ENCODE measurements at places on chromosomes 16 and 17. TPM values are rescaled to one million over a fixed set of nuclear protein-coding genes. Genes with fewer than 3 reads are reported as not detected.
A peak's percentile ranks its signal among the peaks of the same experiment; 100 is the strongest.

DNA sequence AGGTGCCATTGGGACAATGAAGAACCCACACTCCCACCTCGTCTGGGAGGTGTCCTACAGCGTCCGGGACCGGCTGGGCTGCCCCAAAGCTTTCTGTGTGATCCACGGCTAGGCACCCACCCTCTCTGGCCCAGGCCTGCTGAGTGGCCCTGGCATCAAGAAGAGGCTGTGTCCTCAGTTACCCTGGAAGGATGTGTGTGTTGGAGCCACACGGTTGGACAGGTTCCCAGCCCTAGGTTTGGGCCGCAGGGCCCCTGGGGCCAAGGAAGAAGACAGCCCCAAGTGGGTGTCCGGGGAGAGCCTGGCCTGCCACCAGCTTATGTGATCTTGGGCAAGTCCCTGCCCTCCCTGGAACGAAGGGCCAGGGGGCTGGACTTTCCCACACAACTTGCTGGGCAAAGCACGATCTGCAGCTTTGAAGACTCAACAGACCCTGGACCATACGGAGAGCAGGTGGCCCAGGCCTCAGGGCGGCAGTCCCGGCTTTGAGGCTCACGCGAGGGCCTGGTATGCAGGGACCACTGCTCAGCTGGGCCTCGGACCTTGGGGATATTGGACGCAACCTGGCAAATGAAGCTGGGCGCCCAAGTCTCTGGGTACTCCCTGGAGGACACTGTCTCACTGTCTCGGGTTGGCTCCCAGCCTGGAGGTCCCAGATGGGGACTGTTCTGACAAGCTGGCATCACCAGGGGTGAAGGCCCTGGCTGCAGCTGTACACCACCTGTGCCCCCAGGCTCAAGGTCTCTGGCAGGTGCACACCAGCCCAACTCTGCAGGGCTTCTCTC is 17.5 kb downstream of the MYBBP1A start:
- H3K27ac ChIP-seq, result no peak overlapping the region
- no peak for DNase-seq
- no peaks in the 10 kb centered on the region for H3K27me3 ChIP-seq
- H3K4me1 ChIP-seq, result no peaks in the 10 kb centered on the region
- peaks cover 10% of the 10 kb centered on the region for H3K36me3 ChIP-seq

DNA sequence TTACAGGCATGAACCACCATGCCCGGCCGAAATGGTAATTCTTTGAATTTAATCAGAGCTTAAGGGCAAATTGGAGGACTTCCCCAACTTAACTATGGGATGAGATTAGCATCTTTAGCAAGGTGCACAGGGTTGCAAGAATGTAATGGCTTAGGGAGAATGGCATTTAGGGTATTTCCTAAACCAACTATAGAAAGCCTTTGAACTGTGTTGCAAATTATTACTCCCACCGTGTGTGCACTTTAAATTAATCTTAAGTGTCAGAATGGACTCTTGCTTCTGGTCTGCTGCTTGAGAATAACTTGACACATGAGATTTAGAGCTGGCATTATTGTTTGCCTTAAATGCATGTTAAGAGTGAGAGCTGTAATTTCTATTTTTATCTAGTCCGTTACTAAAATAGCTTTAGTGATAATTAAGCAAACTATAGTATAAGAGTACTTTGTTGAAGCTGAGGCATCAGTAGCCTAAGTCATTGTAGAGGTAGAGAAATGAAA is 59.8 kb downstream of the TUBD1 start:
- H3K27ac ChIP-seq, result peak overlapping the region; percentile 80
- H3K27me3 ChIP-seq, result no peaks in the 10 kb centered on the region
- DNase-seq, result no peak
- H3K4me3 ChIP-seq, result no peak overlapping the region
- peaks cover 3% of the 10 kb centered on the region for H3K36me3 ChIP-seq
- peaks cover 68% of the 10 kb centered on the region for H3K4me1 ChIP-seq

GRCh38 chr16:25613931-25614330 is 77.8 kb upstream of the HS3ST4 start:
- no peak overlapping the region for H3K27ac ChIP-seq
- H3K27me3 ChIP-seq, result no peaks in the 10 kb centered on the region
- H3K4me1 ChIP-seq, result no peaks in the 10 kb centered on the region
- H3K36me3 ChIP-seq, result no peaks in the 10 kb centered on the region
- H3K4me3 ChIP-seq, result no peak overlapping the region

DNA sequence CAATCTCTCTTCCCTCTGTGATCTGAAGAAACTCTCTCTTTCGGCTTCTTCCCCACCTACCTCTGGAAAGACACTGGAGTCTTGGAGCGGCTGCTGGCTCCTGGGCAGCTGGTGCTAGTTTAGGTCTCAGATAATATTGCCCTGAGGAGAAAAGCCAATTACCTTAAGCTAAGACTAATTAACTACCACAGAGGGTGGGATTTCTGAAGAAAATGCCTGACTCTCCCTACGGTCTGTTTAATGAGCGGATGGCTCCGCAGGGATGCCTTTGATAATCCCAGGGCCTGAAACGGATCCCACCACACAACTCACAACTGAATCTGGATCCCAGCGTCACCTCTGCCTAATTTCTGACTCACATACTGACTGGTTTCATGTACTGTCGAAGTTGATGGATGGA is 127.0 kb upstream of the NLRP1 start:
- DNase-seq, result no peak
- H3K27me3 ChIP-seq, result peaks cover 39% of the 10 kb centered on the region
- no peaks in the 10 kb centered on the region for H3K36me3 ChIP-seq
- H3K4me1 ChIP-seq, result no peaks in the 10 kb centered on the region
- no peak overlapping the region for H3K4me3 ChIP-seq
- no peak overlapping the region for H3K27ac ChIP-seq

GRCh38 chr17:42581744-42582270 is 4.3 kb upstream of the PSMC3IP start:
- H3K4me3 ChIP-seq, result no peak overlapping the region
- no peak for DNase-seq
- no peaks in the 10 kb centered on the region for H3K27me3 ChIP-seq
- H3K4me1 ChIP-seq, result peaks cover 15% of the 10 kb centered on the region

GRCh38 chr17:38322897-38323296 is 20.9 kb downstream of the GPR179 start:
- H3K27me3 ChIP-seq, result no peaks in the 10 kb centered on the region
- no peak overlapping the region for H3K4me3 ChIP-seq
- H3K4me1 ChIP-seq, result peaks cover 4% of the 10 kb centered on the region

- H3K4me3 ChIP-seq, result no peak overlapping the region
- H3K27ac ChIP-seq, result no peak overlapping the region
- peaks cover 4% of the 10 kb centered on the region for H3K4me1 ChIP-seq
- peak; percentile 87 for DNase-seq
- H3K27me3 ChIP-seq, result no peaks in the 10 kb centered on the region
Measured at GRCh38 chr16:2710021-2710710, 9.9 kb downstream of the PRSS27 start.

- DNase-seq, result no peak
- H3K27ac ChIP-seq, result no peak overlapping the region
- H3K27me3 ChIP-seq, result peaks cover 7% of the 10 kb centered on the region
- H3K4me3 ChIP-seq, result no peak overlapping the region
Measured at GRCh38 chr16:85759631-85760419, 8.9 kb upstream of the C16orf74 start.

DNA sequence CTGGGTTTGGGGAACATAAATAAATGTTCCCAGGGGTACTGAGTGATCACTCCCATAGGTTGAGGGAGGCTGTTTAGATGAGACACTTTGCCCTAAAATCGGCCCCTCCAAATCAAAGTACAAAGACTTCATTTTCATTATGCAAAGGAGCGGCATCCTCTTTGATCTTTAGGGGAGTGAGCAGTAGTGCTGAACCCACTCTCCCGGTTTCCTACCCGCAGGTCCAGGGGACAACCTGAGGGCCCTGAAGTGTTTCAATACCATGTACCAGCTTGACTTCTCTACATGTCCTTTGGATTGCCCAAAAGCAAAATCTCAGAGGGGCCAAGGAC is 3.6 kb downstream of the HOXB6 start:
- no peak for DNase-seq
- H3K27me3 ChIP-seq, result peaks cover 92% of the 10 kb centered on the region
- H3K27ac ChIP-seq, result no peak overlapping the region
- no peak overlapping the region for H3K4me3 ChIP-seq
- peaks cover 10% of the 10 kb centered on the region for H3K4me1 ChIP-seq

- no peak for DNase-seq
- no peak overlapping the region for H3K4me3 ChIP-seq
- H3K4me1 ChIP-seq, result no peaks in the 10 kb centered on the region
- H3K27me3 ChIP-seq, result peaks cover 8% of the 10 kb centered on the region
- no peaks in the 10 kb centered on the region for H3K36me3 ChIP-seq
Measured at GRCh38 chr17:72349491-72349995, 228.7 kb downstream of the SOX9 start.

DNA sequence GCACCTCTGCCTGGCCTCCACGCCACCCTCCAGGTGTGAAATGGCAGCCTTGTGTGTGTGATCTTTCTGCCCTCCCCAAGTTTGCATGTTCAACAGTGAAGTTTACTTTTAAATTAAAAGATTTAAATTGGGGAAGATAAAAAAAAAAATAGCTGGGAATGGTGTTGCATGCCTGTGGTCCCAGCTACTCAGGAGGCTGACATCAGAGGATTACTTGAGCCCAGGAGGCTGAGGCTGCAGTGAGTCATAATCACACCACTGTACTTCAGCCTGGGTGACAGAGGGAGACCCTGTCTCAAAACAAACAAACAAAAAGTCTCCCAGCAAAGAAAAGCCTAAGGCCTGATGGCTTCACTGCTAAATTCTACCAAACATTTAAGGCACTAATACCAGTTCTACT is 35.4 kb upstream of the RNF43 start:
- no peaks in the 10 kb centered on the region for H3K27me3 ChIP-seq
- H3K4me3 ChIP-seq, result no peak overlapping the region
- DNase-seq, result no peak
- no peaks in the 10 kb centered on the region for H3K4me1 ChIP-seq
- no peak overlapping the region for H3K27ac ChIP-seq
- H3K36me3 ChIP-seq, result peaks cover 4% of the 10 kb centered on the region

DNA sequence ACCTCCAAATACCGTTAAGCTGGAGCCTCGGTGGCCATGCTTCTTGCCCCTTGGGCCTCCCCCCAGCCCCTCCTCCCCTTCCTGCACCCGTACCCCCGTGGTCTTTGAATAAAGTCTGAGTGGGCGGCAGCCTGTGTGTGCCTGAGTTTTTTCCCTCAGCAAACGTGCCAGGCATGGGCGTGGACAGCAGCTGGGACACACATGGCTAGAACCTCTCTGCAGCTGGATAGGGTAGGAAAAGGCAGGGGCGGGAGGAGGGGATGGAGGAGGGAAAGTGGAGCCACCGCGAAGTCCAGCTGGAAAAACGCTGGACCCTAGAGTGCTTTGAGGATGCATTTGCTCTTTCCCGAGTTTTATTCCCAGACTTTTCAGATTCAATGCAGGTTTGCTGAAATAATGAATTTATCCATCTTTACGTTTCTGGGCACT is 928 bp downstream of the HBA1 start:
- peaks cover 35% of the 10 kb centered on the region for H3K27me3 ChIP-seq
- no peak overlapping the region for H3K4me3 ChIP-seq
- no peaks in the 10 kb centered on the region for H3K36me3 ChIP-seq
- no peak for DNase-seq
- H3K27ac ChIP-seq, result no peak overlapping the region
- H3K4me1 ChIP-seq, result peaks cover 8% of the 10 kb centered on the region

- no peak for DNase-seq
- H3K27me3 ChIP-seq, result peaks cover 56% of the 10 kb centered on the region
- H3K4me1 ChIP-seq, result peaks cover 9% of the 10 kb centered on the region
- H3K36me3 ChIP-seq, result peaks cover 2% of the 10 kb centered on the region
- no peak overlapping the region for H3K27ac ChIP-seq
- H3K4me3 ChIP-seq, result no peak overlapping the region
Measured at GRCh38 chr17:6660101-6660500, 8.5 kb downstream of the C17orf100 start.

DNA sequence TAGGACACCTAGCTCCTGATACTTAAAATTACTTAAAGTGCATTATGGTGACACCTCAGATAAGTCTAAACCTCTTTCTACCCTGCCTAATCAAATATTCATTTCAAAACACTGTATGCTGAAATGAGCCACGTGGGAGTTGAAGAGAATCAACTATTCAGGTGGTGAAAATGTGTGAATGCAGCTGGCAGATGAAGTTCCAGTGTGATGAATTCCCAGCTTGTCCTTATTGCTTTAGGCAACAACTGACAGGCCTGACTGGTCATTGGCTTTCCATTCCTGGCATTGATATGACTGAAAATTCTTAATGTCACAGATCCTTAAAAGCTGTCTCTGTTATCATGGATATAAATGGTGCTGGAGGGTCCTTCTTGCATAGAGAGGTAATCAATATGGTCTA is 301.9 kb upstream of the TBX2 start:
- no peak for DNase-seq
- peaks cover 3% of the 10 kb centered on the region for H3K36me3 ChIP-seq
- H3K27me3 ChIP-seq, result no peaks in the 10 kb centered on the region
- H3K27ac ChIP-seq, result no peak overlapping the region
- H3K4me1 ChIP-seq, result no peaks in the 10 kb centered on the region

- no peak for DNase-seq
- H3K27ac ChIP-seq, result no peak overlapping the region
- no peaks in the 10 kb centered on the region for H3K36me3 ChIP-seq
- no peak overlapping the region for H3K4me3 ChIP-seq
- H3K27me3 ChIP-seq, result peaks cover 25% of the 10 kb centered on the region
- no peaks in the 10 kb centered on the region for H3K4me1 ChIP-seq
Measured at GRCh38 chr17:34370376-34370996, 7.5 kb upstream of the CCL1 start.

DNA sequence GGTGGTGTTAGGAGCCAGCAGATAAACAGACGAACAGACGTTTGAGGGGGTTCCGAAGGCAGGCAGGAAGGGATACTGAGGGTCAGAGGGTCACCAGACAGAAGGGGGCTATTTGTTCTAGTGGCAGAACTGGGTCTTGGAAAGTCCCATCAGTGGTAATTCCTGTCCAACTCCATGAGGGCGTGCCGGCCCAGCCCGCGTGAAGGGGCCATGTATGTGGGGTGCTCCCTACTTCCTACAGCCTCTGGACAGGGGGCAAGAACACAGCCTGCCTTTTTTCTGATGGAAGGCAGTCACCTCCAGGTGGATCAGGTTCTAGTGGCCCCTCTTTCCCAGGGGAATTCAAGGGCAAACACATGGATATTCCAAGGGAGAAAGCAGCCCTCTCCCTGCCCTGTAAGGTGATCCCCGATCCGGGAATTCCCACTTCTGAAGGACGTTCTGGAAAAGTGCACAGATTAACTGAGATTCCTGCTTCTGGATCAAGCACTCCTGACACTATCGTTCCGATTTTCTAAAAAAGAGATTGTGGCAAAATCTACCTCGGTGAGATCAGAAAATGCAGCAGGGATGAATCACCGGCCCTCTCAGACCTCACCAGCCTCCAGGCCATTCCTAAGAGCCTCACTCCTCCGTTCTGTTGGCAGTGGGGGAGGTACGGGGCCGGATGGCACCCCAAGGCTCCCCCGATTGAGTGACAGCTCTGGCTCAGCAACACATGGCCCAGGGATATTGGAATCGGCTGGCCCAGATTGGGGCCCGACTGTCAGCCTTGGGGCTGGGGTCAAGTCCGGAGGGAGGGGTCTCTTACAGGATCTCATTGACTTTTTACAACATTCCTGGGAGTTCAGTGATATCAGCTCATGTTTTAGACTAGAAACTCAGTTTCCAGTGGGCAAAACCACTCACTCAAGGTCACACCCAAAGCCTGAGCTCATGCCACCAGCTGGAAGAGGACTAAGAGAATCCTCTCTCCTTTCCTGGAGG is 12.4 kb downstream of the STX1B start:
- H3K4me1 ChIP-seq, result peaks cover 31% of the 10 kb centered on the region
- H3K4me3 ChIP-seq, result peak overlapping the region; percentile 75
- H3K27me3 ChIP-seq, result no peaks in the 10 kb centered on the region
- peak overlapping the region; percentile 90 for H3K27ac ChIP-seq

NARF gene
- 68.9 TPM for total RNA-seq

NRN1L gene
- not detected for total RNA-seq

CLEC3A gene
- not detected for total RNA-seq

RSPRY1 gene
- total RNA-seq, result 42.6 TPM

DPEP2 gene
- total RNA-seq, result not detected

KCNJ2 gene
- not detected for total RNA-seq

ZP2 gene
- not detected for total RNA-seq

IKZF3 gene
- total RNA-seq, result not detected

DRC3 gene
- 2.6 TPM for total RNA-seq

Data from chondrocyte (in vitro differentiated cells).